Testis (tissue), 5 donors: ENCODE measurements at places on chromosomes 13 and 19.

- no peak for DNase-seq
These were observed 213.7 kb downstream of the SLITRK5 start for GRCh38 chr13:87884884-87885283.

DNA sequence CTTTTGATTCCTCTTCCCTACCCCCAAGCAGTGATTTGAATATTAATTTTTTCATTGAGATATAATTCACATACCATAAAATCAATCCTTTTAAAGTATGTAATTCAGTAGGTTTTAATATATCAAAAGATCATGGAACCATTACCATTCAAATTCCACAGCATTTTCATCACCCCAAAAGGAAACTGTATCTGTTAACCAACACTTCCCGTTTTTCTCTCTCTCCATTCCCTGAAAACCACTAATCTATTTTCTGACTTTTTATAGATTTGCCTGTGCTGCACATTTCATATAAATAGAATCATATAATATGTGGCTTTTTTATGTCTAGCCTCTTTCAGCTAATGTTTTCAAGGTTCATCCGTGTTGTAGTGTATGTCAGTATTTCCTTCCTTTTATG, 107.1 kb downstream of the PAN3 start:
- DNase-seq = no peak

DNA sequence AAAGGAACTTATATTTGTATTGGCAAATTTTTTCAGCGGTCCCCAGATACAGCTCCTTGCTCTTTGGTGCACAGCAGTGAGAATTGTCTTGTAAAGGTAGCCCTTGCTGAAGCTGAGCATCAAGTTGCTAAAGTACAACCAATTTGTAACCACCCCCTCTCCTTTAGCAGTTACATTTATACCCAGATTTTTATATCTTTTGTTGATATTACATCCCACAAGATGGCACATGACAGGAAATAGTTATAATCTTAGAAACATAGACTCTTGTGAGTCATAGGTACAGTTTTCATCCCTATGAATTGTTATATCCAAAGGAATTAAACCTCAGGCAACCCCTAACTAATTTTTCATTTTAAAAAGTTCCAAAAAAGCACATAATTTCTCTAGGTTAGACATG, 523.0 kb upstream of the SLITRK1 start:
- no peak for DNase-seq

- DNase-seq = no peak
These were observed 7.3 kb upstream of the SBK3 start for GRCh38 chr19:55552620-55553019.

GRCh38 chr13:104414771-104415170, 1348.6 kb upstream of the SLC10A2 start:
- DNase-seq = no peak

- no peak for DNase-seq
These were observed 17.7 kb upstream of the KLF5 start for GRCh38 chr13:73040968-73041596.

- no peak for DNase-seq
These were observed at the start of gene LIM2 for GRCh38 chr19:51387924-51388389. Gene LIM2 (minus strand): TSS chr19:51387974. CDS start chr19:51387443, 531 bp downstream.

DNA sequence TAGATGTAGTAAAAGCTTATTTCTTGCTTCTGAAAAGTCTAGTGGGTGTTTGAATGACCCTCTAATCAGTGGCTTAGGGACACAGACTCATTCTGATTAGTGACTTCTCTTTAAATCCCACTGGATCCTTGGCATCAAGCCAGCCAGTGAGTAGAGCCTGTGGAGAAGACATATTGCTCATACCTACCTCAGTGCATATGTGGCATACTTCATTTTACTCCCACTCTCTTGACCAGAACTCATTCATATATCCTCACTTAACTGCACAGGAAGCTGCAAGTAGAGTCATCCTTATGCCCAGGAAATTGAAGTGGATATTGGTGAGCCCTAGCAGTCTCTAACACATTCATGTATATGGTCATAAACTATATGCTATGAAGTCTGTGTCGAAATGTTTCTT, 148.3 kb downstream of the PDS5B start:
- no peak for DNase-seq

GRCh38 chr13:74032325-74032724, 101.9 kb downstream of the KLF12 start:
- no peak for DNase-seq

- DNase-seq = no peak
These were observed 784 bp downstream of the PIBF1 start for GRCh38 chr13:72782717-72783116.

DNA sequence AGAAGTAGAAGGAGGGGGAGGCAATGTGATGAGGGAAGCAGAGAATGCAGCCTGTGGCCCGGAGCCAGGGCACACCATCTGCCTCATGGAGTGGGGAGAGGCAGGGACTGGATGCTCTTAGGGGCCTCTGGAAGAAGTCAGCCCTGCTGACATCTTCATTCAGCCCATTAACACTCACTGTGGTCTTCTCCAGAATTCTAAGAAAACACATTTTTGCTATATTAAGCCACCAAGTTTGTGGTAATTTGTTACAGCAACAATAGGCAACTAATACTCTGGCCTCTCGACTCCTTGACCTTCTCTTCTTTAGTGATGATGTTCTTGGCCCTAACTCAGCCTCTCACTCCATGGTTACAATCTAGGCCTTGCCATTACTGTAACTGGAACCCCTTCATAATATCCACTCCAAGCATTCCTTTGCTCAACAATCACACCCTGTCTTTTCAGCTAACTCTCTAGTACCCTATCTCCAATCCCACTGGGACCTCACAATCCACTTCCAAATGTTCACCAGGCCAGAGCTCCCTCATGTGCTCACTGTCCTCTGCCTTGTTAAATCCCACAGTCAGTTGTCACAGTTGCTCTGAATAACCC, 98.5 kb downstream of the MIPEP start:
- DNase-seq = no peak

GRCh38 chr13:77328819-77329132, 1.9 kb upstream of the MYCBP2 start:
- no peak for DNase-seq

- peak; percentile 90 for DNase-seq
These were observed 1.7 kb upstream of the ELANE start for GRCh38 chr19:850221-850978.

- no peak for DNase-seq
These were observed 39.1 kb downstream of the SLC7A9 start for GRCh38 chr19:32830231-32831014.

DNA sequence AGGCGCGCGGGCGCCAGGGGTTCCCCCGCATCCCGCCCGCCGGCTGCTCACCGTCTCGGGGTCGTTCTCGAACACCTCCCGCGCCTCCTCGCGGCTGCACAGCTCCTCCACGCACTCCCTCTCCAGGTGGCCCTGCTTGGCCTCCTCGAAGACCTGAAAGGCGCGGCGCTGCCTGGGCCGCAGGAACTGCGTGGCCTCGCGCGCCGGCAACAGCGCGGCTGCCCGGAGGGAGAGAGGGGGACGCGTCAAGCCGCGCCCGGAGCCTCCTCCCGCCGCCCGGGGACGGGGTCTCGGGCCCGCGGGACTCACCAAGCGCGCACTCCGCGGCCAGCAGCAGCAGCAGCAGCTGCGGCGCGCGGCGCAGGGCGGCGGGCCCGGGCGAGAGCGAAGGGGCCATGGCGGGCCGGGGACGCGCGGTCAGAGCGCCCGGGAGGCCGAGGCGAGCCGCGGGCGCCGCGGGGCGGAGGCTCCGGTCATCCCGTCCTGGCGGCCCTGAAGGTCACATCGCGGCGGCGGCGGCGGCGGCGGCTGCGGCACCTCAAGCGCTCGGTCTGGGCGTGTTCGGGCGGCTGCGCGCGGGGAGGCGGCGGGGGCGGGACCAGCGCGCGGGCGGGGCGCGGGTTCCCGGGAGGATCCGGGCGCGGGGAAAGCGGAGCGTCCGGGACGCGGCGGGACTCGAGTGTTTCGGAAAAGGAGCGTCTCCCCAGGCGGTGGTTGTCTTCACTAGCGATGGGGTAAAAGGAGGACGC, at the start of gene GAS6:
Gene GAS6 (minus strand): TSS at position 553 of the 749 bp plus-strand sequence. CDS start 156 bp downstream, at position 397.
- DNase-seq = peak; percentile 77

- DNase-seq = no peak
These were observed 4.8 kb downstream of the YIF1B start for GRCh38 chr19:38310986-38311385.

GRCh38 chr19:51660975-51661600, 14.5 kb upstream of the SIGLEC14 start:
- DNase-seq = peak; percentile 93

GRCh38 chr13:61751039-61751438, 335.4 kb upstream of the PCDH20 start:
- no peak for DNase-seq

DNA sequence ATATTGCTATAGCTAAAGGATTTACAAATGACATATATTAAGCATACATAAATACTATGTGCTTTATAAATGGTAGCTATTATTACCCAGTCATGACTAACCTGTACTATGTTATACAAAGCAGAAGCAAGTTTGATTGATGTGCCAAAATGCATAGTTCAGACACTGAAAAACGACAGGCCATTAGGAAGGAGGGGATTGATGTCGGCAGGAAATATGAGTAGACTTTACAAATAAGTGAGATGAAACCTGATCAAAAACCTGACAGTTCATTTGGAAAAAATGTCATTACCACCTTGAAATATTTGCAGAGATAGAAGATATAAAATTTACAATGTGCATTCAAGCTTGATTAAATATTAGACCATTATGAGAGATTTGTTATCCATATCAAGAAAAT, 38.8 kb upstream of the TPP2 start:
- no peak for DNase-seq

- peak; percentile 53 for DNase-seq
These were observed 4.1 kb downstream of the TIMM13 start for GRCh38 chr19:2423071-2423914.

- no peak for DNase-seq
These were observed 147.2 kb downstream of the MIPEP start for GRCh38 chr13:23741879-23742510.

- peak; percentile 98 for DNase-seq
These were observed 1.4 kb upstream of the CCDC97 start for GRCh38 chr19:41308450-41309179.

GRCh38 chr19:8731428-8732169, 10.2 kb downstream of the OR2Z1 start:
- DNase-seq = peak; percentile 24

DNA sequence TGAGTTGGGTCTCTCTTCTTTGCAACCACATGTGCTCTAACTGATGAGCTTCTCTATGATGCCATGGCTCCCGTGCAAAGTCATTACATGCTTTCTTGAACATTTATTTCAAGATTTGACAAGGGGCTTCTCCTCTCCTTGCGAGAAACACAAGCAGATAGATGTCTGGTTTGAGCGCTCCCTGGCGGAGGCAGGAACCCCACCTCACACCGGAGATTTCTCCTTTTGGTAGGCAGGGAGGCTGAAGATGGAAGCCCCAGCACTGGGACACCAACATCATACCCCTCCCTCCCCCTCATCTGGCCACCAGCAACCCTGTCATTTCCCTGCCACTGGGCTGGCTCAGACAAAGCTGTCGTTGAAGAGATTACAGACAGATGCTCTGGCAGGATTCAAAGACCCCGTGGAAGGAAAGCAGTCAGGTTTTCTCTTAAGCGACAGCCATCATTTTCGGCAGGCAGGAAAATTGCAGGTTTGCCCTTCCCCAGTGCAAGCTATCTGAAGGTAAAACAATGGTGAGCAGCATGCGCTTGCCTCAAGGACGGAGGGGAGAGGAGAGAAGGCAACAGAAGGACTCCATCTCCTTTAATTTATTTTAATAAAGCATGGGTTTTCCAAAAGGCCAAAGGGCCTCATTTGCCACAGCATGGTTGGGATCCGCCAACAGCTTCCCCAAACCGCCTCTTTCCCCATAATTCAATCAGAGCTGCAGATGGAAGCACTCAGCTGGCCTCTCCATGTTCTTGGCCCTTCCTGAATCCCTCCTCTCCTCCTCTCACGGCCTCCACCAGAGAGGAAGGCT, 344.1 kb upstream of the TSHZ3 start:
- DNase-seq = no peak

DNA sequence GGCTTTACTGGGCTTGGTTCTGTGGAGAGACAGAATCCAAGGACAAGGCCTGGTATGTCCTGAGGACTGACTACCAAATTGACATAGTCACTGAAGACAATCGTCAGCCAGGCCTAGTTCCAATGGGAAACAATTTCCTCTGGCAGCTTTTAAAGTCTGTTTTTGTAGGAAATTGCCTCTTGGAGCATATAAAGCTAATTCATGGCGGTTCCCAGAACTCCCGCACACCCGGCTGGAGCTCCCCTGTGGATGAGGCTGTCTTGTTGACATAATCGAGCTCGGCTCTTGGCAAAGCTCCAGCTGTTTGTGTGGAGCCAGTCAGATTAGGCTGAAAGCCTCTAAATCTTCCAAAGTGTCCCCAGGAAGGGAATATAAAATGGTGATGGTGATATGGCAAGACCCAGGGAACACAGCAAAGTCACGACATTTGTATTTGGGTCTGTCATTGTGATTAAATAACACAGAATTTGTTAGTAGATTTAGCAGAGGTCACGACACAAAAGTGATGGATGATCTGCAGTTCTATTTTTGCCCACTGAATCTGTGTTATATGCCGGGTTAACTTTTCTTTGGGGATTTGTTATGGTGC, 395.0 kb downstream of the PCDH9 start:
- DNase-seq = peak; percentile 58
